Uterus (tissue), 4 donors: ENCODE measurements at places on chromosomes 1 and 21. TPM values are rescaled to one million over a fixed set of nuclear protein-coding genes. Genes with fewer than 3 reads are reported as not detected.

Gene CRNN
- 0.28 TPM for total RNA-seq

- no peak overlapping the region for H3K4me3 ChIP-seq
- no peaks in the 10 kb centered on the region for H3K4me1 ChIP-seq
- H3K36me3 ChIP-seq, result no peaks in the 10 kb centered on the region
- H3K27me3 ChIP-seq, result no peaks in the 10 kb centered on the region
- no peak overlapping the region for H3K27ac ChIP-seq
Observed at GRCh38 chr1:15064217-15064929, 89.2 kb upstream of the TMEM51 start.

DNA sequence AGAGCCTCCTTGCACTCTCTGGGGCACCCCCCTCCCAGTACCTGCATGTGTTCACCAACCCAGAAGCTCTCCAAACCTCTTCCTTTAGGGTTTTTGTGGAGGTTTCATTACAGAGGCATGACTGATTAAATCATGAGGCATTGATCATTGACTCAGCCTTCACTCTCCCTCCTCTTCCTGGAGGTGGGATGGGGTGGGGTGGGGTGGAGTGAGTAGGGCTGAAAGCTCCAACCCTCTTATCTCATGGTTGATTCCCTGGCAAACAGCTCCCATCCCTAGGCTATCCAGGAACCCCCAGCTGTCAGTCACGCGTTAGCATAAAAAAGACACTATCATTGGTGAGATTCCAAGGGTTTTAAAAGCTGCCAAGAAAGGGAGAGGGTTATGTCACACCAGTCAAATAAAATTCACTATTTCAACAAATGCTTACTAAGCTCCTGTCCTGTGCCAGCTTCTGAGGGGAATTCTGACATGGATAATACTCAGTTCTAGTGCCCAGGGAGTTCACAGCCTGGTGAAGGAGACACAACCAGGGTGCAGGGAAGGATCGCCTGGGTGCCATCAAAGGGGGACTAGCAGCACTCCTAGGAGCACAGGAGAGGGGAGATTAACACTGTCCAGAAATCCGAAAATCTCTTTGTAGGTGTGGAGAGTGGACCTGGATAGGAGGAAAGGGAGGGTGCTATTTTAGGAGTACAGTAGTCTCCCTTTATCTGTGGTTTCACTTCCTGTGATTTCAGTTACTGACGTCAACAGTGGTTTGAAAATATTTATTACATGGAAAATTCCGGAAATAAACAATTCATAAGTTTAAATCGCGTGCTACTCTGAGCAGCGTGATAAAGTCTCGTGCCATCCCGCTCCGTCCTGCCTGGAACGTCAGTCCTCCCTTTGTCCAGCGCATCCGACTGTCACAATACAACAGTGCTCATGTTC, 6.8 kb upstream of the IL24 start:
- no peak overlapping the region for H3K4me3 ChIP-seq
- H3K27ac ChIP-seq, result no peak overlapping the region
- H3K4me1 ChIP-seq, result no peaks in the 10 kb centered on the region
- H3K27me3 ChIP-seq, result no peaks in the 10 kb centered on the region
- H3K36me3 ChIP-seq, result no peaks in the 10 kb centered on the region

Gene HSF2BP
- not detected for total RNA-seq

GRCh38 chr1:178818416-178818815, 52.5 kb downstream of the ANGPTL1 start:
- H3K36me3 ChIP-seq, result no peaks in the 10 kb centered on the region
- H3K4me1 ChIP-seq, result no peaks in the 10 kb centered on the region
- no peaks in the 10 kb centered on the region for H3K27me3 ChIP-seq
- DNase-seq, result peak; percentile 45
- peak overlapping the region; percentile 31 for H3K27ac ChIP-seq

DNA sequence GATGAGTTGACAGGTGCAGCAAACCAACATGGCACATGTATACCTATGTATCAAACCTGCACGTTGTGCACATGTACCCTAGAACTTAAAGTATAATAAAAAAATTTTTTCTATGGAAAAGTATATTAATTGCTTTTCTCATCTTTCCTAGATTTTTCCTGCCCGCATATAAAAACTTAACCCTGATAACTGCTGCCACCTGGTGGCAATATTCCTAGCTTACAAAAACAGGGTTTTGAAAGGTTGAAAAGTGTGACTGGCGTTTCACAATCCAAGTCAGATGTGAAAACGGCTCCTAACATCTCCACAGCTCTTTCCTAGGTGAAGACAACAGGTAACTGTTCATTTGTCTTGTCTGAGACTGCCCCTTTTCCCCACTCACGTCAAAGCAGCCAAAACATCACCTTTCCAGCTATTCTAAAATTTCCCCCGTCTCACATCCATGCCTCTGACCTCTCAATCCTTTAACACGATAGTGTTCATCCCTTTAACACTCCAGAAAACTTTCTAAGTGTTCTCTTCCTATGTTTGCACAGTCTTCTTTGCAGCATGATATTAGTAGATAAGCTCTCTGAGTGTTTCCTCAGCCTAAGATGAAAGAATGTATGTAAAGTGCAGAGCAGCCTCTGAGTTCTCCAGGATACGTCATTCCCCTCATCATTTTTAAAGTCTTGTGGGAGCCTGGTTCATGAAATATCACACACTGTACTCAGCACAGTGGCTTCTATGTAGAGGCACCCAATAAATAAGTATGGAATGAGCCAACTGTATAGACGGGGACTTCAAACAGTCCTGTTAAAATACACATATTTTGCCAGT, 27.5 kb downstream of the OVGP1 start:
- no peak overlapping the region for H3K4me3 ChIP-seq
- no peak overlapping the region for H3K27ac ChIP-seq
- no peaks in the 10 kb centered on the region for H3K36me3 ChIP-seq
- no peak for DNase-seq

Gene FAM177B
- not detected for total RNA-seq

- H3K4me3 ChIP-seq, result no peak overlapping the region
- no peaks in the 10 kb centered on the region for H3K27me3 ChIP-seq
- no peaks in the 10 kb centered on the region for H3K4me1 ChIP-seq
- H3K36me3 ChIP-seq, result no peaks in the 10 kb centered on the region
- DNase-seq, result no peak
- no peak overlapping the region for H3K27ac ChIP-seq
Observed at GRCh38 chr1:178220094-178220493, 126.2 kb downstream of the RASAL2 start.

GRCh38 chr1:104459886-104460285, 710.2 kb downstream of the AMY1C start:
- DNase-seq, result no peak
- no peaks in the 10 kb centered on the region for H3K36me3 ChIP-seq
- no peak overlapping the region for H3K4me3 ChIP-seq
- H3K4me1 ChIP-seq, result no peaks in the 10 kb centered on the region
- no peak overlapping the region for H3K27ac ChIP-seq
- H3K27me3 ChIP-seq, result no peaks in the 10 kb centered on the region

Gene KCNH1
- not detected for total RNA-seq

DNA sequence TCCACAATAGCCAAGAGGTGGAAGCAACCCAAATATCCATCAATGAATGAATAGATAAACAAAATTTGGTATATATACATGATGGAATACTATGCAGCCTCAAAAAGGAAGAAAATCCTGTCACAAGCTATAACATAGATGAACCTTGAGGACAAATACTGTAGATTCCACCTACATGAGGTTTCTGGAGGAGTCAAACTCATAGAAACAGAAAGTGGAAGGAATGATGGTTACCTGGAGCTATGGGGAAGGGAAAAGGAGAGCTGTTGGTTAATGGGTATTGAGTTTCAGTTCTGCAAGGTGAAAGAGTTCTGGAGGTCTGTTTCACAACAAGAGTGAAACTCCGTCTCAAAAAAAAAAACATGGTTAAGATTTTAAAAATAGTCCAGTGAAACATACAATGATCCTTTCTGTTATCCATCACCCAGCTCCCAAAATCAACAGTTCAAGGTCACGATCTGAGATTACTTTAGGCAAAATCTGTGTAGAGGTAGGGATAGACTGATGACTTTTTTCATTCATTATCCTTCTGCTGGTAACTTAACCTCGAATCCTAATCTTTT, 80.8 kb upstream of the HNRNPU start:
- H3K36me3 ChIP-seq, result no peaks in the 10 kb centered on the region
- H3K27ac ChIP-seq, result no peak overlapping the region
- no peak for DNase-seq
- no peak overlapping the region for H3K4me3 ChIP-seq
- H3K4me1 ChIP-seq, result no peaks in the 10 kb centered on the region
- H3K27me3 ChIP-seq, result no peaks in the 10 kb centered on the region

Gene LRRC53
- total RNA-seq, result 0.21 TPM
